Stimulated activated CD4-positive, alpha-beta T cell treated with anti-CD3 and anti-CD28 coated beads, Interleukin-2, amount 100 ng/mL, for 4 hours (primary cell): ENCODE measurements at places on chromosomes 1 and 21.

DNA sequence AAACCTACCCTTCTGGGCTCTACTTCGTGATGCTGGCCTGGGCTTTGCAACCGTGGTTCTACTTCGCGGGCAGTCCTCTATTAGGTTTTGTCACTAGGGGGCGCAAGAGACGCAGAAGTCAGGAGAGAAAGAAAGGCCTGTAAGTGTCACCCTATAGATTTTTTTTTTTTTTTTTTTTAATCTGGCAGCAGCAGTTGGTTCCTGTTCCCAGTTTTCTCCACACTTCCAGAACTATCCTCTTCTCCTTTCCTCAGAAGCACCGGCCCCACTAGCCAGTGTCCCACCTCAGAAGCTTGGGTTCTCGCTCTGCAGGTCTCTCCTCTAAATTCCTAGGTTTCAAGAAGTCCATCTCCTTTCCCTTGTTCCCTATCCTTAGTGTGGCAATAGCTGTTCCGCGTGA, 9.1 kb upstream of the LCE2D start:
- peak; percentile 2 for DNase-seq

DNA sequence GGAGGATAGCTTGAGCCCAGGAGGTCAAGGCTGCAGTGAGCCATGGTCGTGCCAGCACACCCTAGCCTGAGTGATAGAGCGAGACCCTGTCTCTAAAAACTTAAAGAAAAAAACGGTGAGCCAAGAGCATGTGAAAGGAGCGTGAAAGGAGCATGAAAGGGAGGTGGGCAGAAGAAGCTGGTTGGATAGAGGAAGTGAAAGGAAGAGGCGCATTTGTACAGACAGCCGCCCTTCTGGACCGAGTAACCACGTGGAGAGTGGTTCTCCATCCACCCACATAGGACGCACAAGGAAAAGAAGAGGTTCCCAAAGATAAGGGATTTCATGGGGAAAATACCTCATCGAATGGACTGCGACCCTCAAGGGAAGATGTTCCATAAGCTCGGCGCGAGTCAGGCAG, 60.4 kb upstream of the IFNAR2 start:
- no peak for DNase-seq

- no peak for DNase-seq
Measured at GRCh38 chr1:43449708-43450069, 4.0 kb downstream of the HYI start.

GRCh38 chr1:112393631-112393974, 2.4 kb upstream of the CTTNBP2NL start:
- DNase-seq = no peak

DNA sequence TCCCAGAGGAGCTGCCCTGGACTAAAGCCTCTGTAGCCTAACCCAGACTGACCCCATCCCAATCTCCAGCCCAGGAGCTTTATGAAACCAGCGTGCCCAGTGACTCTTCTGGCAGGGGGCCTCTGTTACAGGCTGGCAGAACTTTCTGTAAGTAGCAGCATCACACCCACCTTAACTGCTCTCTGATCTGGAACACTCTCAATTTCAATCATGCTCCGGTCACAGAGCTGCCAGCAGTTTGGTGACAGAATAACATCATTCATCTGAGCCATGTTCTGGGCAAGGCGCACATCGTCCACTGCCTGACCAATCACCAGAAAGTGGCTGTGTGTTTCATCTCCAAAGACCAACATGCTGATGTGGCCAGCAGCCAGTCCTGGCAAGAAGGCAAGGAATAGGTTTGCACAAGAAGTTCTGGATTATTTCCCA, 14.7 kb downstream of the ADCY10 start:
- DNase-seq = no peak

DNA sequence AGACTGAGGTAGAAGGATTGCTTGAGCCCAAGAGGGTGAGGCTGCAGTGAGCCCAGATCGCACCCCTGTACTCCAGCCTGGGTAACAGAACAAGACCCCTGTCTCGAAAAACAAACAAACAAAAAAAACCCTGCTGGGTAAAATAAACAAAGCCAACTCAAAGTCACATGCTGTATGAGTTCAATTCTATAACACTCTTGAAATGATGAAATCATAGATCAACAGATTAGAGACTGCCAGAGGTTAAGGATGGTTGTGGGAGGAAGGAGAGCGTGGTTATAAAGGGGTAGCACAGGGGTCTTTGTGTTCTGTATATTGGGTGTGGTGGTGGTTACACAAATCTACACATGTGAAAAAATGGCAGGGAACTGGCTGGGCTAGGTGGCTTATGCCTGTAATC, 62.5 kb downstream of the TAS1R2 start:
- DNase-seq = no peak

DNA sequence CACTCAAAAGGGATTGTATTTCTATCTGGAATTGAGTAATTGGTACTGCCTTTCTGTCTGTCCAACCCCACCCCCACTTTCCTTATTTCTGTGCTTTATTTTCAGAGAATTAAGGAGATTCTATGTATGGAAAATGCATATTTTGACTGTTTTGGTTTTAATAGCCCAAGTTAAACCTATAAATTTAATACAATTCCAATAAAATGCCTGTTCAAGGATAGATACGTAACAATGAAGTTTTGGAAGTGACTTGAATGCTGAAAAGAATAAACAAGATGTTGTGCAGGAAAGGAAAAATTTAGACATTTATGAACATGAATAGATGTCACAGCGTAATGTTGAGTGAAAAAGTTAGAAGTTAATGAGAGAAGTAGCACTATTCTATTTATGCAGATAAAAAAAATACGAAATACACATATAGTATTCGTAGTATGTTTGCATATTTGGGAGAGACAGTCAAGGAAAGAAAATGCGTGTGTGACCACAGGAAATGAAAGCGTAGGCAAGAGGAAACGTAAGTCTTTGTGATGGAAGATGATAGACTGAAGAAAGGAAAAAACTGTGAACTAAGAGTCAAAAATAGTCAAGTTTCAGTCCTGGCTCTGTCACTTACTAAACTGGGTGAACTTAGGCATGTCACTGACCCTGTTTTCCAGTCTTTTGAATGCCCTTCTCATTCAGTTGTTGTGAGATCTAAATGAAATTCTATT, 62.1 kb downstream of the MEF2D start:
- no peak for DNase-seq

DNA sequence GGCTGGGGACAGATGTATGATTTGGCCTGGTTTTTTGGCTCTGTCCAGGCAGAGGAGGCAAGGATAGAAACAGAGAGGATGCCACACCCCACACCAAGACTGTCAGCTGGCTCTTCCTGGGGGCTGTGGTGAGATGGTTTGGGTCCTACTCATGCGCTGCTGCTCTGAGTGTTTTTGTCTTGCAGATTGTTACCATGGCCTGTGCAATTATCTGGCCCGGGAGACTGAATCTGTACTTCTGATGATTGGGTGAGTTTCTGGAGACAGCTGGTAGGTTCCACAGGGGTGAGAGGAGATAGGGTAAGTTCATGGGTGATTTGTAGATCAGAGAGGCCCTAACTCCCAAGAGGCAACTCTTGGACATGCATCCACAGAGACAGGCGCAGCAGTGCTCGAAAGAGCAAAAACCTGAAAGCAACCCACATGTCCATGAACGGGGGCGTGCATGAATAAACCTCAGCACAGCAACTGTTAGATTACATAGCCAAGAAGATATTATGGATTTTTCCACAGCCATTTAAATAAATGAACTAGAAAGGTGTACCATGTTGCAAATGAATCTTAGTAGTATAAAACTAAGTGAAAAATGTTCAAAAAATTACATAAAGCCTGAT, 17.8 kb downstream of the AADACL4 start:
- DNase-seq = no peak

DNA sequence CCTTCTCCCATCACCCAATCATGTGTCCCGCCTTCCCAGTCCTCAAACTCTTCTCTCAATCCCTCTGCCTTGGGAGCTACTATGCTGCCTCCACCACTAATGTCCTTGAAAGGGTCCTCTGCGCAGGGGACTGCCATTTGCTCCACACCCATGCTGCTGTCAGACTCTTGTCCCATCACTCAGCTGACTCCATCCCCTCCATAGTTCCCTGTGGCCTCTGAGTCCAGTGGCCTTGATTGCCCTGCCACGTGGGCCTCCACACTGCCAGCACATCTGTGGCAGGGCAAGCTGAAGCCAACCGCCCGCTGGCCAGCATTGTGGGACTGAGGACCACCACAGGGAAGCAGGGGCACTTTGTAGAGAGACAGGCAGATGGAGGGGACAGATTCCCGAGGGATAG, 1.3 kb upstream of the TNNT2 start:
- no peak for DNase-seq

GRCh38 chr1:183995322-183996039, 42.0 kb downstream of the COLGALT2 start:
- DNase-seq = no peak

DNA sequence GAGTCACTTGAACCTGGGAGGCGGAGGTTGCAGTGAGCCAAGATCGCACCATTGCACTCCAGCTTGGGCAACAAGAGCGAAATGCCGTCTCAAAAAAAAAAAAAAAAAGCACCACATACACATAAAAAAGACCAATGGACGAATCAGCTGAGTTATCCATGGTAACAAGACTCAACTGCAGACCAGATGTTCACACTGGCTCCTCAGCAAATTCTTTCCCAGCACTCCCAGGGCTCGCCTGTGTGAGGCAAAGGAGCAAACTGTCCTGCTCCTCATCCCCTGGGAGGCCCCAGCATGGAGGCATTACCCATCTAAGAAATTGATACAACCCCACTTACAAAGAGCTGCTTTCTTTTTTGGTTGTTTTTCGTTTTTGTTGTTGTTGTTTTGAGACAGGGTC, 3.1 kb downstream of the TMEM234 start:
- no peak for DNase-seq

DNA sequence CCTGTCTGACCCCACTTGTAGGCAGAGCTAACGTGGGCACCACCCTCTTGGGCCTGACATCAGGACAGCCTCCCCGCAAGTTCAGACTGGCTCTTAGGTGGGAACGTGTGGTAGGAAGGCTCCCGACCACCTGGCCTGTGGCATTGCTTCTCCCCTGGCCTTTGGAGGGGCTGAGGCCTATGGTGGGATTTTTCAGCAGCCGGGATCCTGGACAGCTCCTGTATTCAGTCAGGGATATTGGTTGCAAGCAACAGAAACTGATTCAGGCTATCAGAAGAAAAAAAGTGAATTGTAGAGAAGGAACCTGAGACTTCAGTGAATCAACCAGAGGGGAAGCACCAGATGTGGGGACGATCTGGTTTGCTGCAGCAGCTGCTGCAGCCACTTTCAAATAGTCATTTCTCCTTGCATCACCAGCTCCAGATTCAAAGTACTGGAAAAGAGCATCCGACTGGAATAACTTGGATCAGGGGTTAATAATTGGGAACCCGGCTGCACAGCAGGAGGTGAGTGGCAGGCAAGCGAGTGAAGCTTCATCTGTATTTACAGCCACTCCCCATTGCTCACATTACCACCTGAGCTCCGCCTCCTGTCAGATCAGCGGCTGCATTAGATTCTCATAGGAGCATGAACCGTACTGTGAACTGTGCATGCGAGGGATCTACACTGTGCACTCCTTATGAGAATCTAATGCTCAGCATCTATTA, 5.9 kb downstream of the RNF186 start:
- DNase-seq = no peak

GRCh38 chr1:246815693-246816270, 91.6 kb downstream of the SCCPDH start:
- no peak for DNase-seq

GRCh38 chr1:960363-961131, at the start of gene KLHL17:
Gene KLHL17, plus strand, starts transcription at chr1:960584. Its CDS starts 110 bp downstream, at chr1:960694.
- peak; percentile 72 for DNase-seq

DNA sequence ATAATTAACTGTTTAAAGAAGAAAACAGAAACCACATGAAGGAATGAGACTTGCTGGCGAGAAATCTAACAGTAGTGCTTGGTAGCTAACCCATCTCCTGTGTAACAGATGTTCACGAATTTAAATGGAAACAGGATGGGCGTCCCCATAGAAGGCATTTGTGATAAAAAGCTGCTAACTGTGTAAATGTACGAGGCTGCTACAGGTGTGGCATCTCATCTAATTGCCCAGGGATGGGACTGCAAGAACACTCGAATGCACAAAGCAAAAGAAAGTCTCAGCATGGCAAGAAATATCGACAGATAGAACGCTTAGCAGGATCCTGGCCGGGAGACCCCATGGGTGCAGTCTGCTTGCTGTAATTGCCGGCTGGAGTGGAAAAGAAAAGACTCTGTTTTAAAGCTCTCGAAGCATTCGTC, 112.7 kb downstream of the RUNX1 start:
- no peak for DNase-seq

- DNase-seq = no peak
Measured at GRCh38 chr1:14689996-14690615, 91.6 kb downstream of the KAZN start.

GRCh38 chr1:75996196-75996595, 64.0 kb upstream of the ASB17 start:
- no peak for DNase-seq

GRCh38 chr1:79859212-79859948, 852.9 kb upstream of the ADGRL4 start:
- DNase-seq = no peak

- DNase-seq = no peak
Measured at GRCh38 chr1:21881250-21881649, 55.9 kb downstream of the HSPG2 start.

DNA sequence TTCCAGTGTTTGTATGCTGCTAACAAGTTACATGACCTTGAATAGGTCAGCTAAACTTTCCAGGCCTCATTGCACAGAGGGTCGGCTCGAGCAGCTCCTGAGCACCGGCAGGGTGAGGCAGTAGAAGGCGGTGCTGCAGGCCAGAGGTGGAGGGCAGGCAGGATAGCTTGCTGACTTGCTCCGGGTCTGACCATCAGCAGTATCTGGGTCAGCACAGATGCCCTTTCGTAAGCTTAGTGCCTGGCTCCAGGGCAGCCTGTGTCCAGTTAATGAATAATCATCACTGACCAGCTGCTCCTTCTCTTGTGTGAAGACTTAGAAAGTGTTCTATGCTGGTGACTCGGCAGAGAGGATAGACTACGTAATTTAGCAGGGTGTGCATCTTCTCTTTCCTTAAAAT, 6.9 kb downstream of the MAPKAPK2 start:
- DNase-seq = no peak

DNA sequence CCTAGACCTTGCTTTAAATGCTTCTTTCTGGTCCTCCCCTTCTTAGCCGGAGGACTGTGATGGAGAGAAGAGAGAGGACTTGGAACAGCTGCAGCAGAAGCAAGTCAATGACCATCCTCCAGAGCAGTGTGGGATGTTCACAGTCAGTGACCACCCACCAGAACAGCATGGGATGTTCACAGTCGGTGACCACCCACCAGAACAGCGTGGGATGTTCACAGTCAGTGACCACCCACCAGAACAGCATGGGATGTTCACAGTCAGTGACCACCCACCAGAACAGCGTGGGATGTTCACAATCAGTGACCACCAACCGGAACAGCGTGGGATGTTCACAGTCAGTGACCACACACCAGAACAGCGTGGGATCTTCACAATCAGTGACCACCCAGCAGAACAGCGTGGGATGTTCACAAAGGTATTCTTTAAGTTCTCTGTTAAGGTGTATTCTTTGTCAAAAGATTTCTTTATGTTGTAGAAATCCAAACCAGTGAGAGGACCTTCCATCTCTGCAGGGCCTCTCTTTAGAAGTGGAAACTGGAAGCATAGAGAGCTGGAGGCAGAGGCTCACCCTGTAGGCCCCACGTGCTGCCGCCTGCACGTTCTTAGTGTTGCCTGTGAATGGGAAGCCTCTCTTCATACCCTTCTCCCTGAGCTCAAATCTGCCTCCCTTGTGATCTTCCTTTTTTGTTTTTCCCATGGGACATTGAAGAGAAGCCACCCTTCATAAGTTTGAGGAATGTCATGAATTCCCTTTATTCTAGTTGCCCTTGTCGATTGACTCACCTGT, 10.6 kb downstream of the PCNT start:
- DNase-seq = no peak

GRCh38 chr1:59293206-59293605, 3.7 kb upstream of the FGGY start:
- no peak for DNase-seq

- no peak for DNase-seq
Measured at GRCh38 chr1:208387908-208388811, 144.0 kb upstream of the PLXNA2 start.
